ENCODE measurements at places on chromosomes 3 and 15.

- no peak for DNase-seq
Observed at GRCh38 chr3:130543322-130543721, 26.3 kb downstream of the COL6A6 start.

- DNase-seq, result no peak
Observed at GRCh38 chr15:90932660-90932991, 277 bp upstream of the HDDC3 start.

DNA sequence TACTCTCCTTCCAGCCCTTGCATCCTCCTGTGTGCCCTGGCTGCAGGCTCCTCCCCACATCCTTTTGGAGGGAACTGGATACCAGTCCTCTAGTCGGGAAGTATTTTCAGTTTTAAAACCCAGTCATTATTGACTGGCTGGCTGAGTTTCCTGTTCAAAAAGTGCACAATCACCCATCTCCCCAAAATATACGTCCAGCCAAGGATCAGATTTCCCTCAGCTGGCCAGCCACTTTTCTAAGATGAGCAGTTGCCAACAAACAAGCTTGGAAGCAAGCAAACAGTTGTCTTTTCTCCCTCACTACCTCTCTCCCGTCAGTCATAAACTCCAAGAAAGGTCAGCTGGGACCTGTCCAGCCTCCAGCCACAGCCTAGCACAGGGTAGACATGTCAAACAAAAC is 147.7 kb upstream of the GALNT15 start:
- DNase-seq, result no peak

- no peak for DNase-seq
Observed at GRCh38 chr3:62100282-62100989, 272.9 kb downstream of the FEZF2 start.

DNA sequence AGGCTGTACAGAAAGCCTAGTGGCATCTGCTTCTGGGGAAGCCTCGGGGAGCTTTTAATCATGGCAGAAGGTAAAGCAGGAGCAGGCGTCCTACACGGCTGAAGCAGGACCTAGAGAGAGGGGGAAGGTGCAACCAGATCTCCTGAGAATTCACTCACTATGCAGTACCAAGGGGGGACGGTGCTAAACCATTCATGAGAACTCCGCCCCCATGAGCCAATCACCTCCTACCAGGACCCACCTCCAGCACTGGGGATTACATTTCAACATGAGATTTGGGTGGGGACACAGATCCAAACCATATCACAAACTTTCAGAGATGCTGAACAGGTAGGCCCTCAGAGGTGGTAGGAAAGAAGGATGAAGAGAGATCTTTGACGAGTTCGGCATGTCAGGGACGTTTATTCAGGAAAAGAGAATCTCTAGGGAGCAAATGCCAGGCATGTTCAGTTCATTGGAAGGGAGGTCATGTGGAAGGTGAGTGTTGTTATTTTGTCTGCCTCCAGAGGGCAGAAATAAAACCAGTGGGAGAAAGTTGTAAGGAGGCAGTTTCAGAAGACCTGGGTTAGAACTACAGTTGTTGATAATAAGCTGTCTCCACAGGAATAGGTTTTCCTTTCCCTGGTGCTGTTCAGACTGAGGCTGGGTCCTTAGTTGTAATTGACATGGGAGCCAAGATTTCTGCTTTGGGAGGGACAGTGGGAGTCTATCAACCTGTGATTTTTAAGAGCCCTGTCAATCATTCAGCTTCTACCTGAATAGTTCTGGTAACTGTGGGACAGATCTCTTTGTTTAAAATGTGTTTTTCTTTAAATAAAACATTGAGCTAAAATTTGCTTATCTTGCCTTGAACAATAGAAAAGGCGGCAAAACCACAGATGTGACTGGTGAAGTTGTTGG is 4.3 kb upstream of the FNDC3B start:
- no peak for DNase-seq

- no peak for DNase-seq
Observed at GRCh38 chr3:188948281-188948996, 223.3 kb upstream of the TPRG1 start.

- DNase-seq, result no peak
Observed at GRCh38 chr15:81071120-81071519, 63.0 kb upstream of the CFAP161 start.
